NCI-H1092 (cell line): ENCODE measurements at places on chromosomes 2 and 18.

- peak; percentile 1 for DNase-seq
Observed at GRCh38 chr2:55923091-55923981, at the start of gene EFEMP1. EFEMP1 (minus strand) TSS chr2:55923782; CDS start chr2:55922440, 1,342 bp downstream.

DNA sequence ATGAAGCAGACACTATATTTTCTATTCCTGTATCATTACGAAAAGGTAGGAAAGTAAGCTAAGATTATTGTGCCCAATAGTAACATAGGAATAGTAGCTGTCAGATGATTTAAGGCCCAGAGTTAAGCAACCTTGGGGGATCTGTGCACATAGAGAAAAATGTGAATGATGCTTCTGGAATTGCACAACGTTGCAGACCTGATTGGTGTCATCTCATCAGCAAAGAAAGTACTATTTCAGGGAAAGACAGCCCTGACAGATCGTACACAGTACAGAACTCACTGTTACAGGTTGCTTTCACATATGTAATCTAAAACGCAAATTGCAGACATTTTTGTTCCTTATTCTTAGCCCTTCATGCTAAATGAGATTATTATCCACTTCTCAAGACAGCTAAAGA, 535.9 kb downstream of the TRIB2 start:
- no peak for DNase-seq

DNA sequence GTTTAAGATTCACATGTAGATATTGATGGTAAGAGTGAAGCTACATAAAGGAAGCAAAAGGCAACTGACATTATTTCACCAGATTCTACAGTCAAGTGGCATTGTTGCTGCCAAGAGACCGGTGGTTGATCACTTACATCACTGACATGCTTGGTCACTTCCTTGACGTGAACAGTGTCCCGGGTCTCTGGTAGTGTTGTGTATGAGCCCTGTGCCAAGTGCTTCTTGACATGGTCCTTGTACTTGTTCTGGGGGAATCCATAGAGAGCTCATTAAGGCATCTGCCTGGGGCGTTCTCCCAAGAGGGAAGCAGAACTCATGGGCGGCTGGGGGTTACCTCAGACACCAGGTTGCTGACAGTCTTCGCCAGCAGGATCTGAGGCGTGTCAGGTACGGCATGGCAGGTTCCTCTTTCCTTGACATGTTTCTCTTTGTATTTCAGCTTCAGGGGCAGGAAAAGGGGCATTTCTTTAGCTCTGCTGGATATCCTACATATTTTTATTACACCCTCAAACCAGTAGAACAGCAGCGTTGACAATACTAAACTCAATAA, 116.2 kb downstream of the RIF1 start:
- no peak for DNase-seq

GRCh38 chr18:55647331-55647730, 59.3 kb upstream of the TCF4 start:
- no peak for DNase-seq

DNA sequence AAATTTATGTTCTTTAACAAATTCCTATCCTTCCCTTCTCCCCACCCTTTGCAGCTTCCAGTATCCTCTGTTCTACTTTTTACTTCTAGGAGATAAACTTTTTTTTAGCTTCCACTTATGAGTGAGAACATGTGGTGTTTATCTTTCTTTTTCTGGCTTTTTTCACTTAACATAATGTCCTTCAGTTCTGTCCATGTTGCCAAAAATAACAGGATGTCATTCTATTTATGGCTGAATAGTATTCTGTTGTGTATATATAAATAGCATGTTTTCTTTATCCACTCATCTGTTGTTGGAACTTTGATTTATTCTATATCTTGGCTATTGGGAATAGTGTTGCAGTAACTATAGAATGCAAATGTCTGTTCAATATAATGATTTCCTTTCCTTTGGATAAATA, 1191.2 kb downstream of the CNTNAP5 start:
- no peak for DNase-seq

DNA sequence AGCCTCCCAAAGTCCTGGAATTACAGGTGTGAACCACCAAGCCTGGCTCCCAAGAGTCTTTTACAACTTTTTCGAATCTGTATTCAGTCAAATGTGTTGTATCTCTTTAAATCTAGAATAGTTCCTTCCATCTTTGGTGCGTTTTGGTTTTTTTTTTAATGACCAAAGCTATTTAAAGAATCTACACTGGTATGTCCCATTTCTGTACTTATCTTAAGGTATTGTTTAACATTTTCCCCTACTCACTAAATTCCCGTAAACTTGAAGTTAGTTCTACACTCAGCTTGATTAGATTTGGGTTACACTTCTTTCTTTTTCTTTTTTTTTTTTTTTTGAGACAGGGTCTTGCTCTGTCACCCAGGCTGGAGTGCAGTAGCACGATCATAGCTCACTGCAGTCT, 63.8 kb downstream of the TMEM237 start:
- no peak for DNase-seq

DNA sequence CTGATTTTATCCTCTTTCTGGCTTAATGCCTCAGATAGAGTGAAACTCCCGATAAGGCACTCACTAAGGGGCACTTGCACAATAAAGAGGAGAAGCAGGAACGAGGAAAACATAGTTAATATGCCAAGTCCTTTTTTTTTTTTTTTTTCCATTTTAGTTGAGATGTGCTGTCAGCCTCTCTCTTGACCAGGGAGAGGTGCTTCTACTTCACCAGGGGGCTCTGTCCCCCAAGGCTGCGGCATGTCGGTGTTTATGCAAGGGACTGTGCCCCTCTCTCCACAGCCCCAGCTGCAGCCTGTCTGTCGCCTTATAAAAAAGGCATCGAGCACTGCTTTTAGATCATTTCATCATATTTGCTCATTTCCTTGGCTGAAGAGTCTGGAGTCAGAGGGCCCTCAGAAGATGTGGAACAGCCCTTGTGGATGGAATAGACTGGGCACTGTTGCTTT, 178.1 kb downstream of the SLC8A1 start:
- no peak for DNase-seq

DNA sequence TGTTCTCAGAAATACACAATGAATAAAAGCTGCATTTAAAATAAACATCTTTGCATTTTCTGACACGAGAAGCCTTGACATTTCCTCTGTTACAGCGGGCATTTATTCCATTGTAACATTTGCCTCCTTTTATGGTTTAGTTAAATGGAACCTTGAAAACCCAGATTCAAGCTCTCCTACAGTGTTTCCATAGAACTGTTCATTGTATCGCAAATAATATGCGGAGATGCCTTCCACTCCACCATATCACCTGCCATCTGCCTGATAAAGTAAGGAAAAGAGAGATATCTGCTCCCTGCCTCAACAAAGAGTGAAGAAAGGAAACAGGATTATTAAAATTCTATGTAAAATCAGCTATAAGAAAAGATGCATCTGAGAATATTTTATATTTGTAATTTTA, 69.8 kb downstream of the CDH19 start:
- peak; percentile 37 for DNase-seq

DNA sequence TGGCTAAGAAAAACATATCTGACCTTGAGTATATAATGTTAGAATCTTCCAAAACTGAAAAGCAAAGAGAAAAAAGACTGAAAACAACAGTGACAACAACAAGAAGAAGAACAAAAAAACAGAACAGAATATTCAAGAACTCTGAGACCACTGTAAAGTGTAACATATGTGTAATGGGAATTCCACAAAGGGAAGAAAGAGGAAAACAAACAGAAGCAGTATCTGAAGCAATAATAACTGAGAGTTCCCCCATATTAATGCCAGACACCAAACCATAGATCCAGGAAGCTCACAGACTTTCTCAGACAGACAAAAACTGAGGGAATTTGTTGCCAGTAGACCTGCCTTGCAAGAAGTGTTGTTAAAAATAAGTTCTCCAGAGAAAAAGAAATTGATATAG, 58.9 kb downstream of the TXNL1 start:
- DNase-seq = no peak

DNA sequence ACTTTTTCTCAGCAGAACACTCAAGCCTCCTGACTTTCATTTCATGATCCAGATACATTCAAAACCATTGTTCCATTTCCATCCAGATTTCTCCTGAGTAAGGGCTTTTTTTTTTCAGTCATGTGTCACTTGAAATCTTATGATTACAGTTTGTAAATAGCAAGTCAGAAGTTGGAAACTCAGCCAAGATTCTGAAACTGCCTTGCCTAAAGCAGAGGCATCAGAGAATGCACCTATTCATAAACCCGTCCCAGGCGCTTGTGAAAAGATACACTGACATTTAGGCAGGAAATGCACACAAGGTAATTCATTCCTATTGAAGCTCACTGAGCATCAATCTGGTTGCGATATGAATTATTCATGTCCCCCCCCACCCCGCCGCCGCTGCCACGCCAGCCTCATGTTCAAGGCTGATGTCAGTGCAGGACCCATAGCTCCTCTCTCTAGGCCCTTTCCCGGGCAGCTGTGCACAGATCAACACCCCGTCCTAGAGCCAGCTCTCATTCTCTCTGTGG, 30.4 kb upstream of the MGAT4A start:
- DNase-seq = no peak

- no peak for DNase-seq
Observed at GRCh38 chr2:53568469-53568868, 199.1 kb upstream of the CHAC2 start.

DNA sequence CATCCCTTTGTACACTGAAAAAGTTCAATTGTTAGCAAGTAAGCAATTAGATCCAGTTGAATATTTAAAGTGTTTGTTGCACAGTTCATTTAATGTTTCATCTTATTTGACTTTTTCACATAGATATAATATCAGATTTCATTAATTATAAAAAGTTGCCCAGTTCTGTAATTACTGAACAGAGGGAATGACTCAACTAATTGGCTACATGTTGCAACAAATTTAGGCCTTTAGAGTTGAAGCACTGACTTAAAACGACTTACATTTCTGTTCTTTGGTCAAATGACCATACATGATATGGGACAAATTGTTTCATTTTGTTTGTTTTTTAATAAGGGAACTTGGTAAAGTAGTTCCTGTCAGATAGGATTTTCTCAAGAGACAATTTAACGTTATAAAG, 68.5 kb upstream of the FAM117B start:
- DNase-seq = no peak

DNA sequence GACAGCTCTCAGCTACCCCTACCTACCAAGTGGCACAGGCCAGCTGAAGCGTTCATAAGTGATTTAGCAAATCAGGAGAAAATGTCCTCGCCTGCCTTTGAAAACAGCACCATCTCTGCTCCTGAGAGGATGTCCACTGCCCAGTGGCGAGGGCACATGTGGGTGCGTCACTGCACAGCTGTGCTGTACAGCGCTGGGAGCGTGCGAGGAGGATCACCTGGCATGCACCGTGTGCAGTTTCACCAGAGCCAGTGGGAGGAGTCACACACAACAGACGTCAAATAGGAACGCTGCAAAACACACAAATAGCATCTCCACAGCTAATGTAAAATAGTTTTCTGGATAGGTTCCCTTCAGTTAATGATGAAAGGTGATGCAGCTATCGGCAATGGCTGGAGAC, 154.1 kb downstream of the HDAC4 start:
- DNase-seq = no peak

DNA sequence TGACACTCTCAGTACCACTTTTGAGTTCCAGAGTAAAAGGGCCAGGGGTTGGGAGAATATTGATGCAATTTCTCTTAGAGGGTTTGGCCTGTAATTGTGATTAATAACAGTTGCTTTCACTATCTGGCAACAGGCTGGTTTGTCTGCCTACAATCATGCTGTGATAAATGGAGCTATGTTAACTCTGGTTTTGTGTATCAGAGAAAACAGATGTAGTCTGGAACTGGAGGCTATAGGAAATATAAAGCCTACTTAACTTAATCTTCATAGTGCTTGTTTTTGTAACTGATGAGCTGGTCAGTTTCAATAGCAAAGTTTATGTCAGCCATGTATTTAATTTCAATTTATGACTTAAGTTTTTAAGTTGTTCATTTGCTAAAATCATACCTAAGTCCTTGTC, 138.0 kb downstream of the AGPS start:
- DNase-seq = no peak

DNA sequence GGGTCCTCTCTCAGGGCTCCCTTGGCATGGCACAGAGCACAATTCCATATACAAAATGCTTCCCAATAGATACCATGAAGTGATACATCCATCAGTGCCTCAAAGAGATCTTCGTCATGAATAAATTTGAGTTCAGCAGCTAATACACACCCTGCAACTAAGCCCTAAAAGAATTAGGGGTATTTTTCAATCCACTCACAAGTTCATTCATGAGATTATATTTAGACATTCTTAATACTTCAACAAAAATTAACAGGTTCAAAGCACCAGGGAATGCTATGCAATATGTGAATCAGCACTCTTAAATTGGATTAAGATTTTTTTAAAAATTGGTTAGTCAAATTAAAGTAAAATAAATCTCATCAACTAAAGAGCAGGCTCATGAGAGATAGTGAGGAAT, 79.7 kb downstream of the PID1 start:
- no peak for DNase-seq

DNA sequence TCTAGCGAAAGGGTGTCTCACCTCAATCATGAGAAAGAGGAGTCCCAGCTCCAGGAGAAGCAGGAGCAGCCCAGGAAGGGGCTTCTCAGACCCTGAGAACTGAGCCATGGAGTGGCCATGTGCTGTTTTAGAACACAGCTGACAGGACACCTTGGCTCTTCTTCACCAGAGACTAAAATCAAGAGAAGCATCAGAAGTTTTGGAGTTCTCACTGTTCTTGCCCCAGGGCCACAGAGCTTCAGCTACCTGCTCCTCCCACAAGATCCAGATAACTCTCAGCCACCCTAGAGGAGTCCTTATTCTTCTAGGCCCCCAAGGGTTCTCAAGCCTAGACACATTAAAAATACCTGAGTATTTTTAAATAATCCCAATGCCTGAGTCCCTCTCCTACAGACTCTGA, 99.6 kb upstream of the ATP8B1 start:
- DNase-seq = no peak

DNA sequence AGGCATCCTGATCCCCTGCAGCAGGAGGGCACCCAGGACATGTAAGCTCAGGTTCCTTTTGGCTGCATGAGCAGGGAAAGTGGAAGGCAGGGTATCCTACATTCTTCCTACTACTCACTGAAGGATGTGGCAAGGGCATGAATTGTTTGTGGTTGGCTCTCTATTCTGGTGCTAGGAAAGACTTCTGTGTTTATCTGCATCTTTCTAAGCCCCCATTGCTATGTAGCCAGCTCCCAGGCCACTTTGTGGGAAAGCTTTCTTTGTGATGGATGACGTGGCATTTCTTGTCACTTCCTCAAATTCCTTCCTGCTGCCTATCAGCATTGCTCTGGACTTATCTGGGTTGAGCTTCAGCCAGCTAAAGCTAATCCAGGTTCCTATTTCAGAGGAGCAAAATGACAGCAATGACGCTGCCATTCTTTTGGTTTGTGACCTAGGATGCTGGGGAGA, 46.2 kb downstream of the MEIS1 start:
- no peak for DNase-seq

GRCh38 chr2:179671043-179671981, 190.1 kb downstream of the ZNF385B start:
- no peak for DNase-seq

GRCh38 chr2:12883906-12884305, 167.2 kb downstream of the TRIB2 start:
- DNase-seq = no peak

GRCh38 chr2:194090251-194090905, 1566.6 kb upstream of the SLC39A10 start:
- DNase-seq = no peak

- no peak for DNase-seq
Observed at GRCh38 chr18:38851526-38851925, 1285.9 kb upstream of the CELF4 start.

- no peak for DNase-seq
Observed at GRCh38 chr18:9775178-9775577, 67.1 kb downstream of the RAB31 start.
